Stimulated activated CD4-positive, alpha-beta T cell treated with anti-CD3 and anti-CD28 coated beads, Interleukin-12 subunit alpha, Interleukin-12 subunit beta, amount 100 ng/mL, for 24 hours (primary cell): ENCODE measurements at places on chromosomes 1 and 21.

- DNase-seq: no peak
These were observed 5.0 kb upstream of the CDC14A start for GRCh38 chr1:100347009-100347966.

DNA sequence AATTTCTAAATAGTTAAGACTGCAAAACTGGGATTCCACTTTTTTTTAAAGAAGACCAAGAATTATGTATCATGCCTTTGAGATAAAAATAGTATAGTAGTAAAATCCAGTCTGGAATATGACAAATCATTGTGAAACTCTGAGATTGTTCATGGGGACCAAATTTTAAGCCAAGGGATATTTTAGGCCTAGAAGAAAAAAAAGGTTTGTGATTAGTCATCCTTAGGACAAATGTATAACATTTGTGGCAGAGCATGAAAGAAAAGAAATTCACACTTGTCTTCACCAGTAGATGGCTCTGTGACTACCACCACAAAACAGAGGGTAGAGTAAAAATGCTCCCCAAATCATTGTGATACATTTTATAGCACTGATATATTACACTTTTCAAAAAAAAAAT lies 226.1 kb downstream of the KCTD3 start:
- no peak for DNase-seq

DNA sequence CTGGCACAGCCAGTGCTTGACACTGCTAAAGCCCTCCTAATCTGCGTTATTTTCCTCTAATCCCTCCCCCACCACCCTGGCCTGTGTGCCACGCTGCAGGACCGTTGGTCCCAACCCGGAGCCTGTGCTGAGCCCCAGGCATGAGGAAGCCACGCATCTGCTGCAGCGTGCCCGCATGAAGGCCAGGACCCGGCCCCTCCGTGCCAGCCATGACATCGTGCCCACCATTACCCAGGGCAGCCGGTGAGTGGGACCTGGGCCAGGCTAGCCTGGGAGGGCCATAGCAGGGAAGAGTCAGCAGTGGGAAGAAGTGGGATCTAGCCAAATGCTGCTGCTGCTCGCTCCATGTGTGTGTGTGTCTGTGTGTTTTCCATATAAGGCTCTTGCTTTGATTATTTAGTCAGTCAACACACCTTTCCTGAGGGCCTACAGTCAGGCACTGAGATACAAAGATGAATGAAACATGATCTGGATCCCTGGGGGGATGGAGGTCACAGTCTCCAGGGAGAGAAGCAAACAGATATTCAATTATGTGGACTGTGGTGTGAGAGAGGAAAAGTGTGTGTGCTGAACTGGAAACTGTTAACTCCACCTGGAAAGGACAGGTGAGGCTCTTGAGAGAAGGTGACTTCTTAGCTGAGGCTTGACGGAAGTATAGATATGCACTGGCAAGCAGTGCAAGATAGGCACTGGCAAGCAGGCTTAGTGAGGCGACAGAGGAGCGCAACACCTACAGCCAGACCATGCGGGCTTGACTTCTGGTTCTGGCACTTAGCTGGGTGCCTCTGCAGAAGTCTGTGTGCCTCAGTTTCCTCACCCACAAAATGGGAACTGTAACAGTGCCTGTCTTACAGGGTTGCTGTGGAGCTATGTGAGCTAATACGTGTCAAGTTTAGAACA lies 15.9 kb downstream of the KIAA1614 start:
- no peak for DNase-seq

DNA sequence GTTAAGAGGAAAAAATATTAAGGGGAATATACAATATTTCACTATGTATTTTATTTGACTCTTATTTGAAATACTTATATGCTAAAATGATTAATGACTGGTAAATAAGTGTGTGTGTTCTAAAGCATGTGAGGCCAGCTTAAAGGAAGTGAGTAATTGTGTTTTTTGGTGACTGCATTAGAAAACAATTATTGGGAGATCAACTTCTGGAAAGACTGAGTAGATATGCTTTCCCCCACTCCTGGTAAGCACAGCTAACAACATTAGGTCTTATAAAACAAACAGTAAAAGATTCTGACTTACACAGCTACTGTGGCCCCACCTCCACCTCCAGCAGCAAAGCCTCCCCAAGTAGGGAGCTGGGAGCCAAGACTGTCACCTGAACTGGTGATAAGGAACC lies 403.0 kb downstream of the SRGAP2C start:
- DNase-seq: no peak

DNA sequence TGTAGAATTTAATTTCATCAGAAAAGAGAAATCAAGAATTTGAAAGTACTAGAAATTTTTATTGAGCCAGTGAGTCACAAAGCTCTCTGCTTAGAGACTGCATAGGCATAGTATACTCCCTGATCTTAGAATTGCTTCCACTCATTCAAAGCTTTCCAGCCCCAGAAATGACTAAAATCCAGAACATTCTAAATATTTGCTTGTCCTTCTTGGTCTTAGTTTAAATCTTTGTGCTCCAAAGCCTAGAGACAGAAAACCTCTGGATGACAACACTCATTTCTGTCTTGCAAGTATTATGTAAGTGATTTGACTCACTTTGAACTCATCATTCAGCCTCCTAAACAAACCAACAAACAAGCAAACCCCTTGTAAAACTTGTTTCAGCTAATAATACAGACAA lies 74.2 kb downstream of the PTPRC start:
- DNase-seq: no peak

- DNase-seq: no peak
These were observed 2.6 kb downstream of the CLCA1 start for GRCh38 chr1:86471291-86471690.

DNA sequence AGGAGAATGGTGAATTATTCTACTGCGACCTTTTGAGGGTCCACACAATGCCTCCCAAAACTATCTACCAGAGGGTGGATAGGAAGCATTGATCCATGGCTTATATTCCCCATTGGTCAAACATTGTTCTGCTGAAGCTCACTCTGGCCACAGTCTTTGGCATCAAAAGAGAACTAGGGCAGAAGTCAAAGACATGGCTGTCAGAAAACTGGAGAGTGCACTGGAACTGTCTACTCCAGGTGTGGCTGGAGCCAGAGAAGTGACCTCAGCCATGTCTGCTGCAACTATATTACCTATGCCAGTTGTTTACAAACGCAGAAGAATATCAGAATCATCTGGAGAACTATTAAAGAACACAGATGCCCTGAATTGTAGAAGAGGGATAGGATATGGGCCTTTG lies 238.7 kb upstream of the USP25 start:
- DNase-seq: no peak
